ENCODE measurements at places on chromosomes 2 and 18.

DNA sequence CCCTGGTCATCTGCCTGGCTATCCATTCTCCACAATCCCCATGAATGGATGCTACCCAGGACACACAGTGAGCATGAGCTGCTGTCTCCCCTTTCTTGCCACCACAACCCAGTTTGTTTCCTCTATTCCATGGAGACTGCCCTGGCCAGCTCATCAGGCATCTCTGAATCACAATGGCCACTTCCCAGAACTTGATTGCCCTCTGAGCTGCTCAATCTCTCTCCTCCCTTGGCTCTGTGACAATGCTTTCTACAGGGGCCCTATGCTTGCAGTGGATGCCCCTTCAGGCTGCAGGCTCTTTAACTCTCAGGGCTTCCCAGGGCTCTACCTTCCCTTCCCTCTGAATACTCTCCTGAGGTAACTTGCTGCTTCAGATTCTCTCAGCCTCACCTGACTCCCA lies 14.4 kb upstream of the SLC4A5 start:
- DNase-seq: no peak

DNA sequence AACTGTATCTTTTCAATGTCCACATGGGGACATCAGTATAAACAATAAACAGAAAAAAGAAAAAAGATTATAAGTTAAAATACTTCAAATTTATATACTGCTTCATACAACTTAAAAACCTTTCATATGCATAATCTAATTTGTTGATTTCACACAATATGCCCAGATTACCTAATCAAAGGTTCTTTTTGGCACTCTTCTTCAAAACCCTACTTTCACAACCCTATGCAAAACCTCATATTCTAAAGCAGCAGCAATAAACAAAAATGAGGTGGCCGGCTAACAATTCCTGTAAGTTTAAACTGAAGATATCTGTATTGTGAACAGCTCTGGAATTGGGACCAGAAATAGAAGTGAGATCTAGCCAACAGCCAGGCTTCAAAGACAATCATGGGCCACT lies 28.6 kb downstream of the STK17B start:
- DNase-seq: no peak

DNA sequence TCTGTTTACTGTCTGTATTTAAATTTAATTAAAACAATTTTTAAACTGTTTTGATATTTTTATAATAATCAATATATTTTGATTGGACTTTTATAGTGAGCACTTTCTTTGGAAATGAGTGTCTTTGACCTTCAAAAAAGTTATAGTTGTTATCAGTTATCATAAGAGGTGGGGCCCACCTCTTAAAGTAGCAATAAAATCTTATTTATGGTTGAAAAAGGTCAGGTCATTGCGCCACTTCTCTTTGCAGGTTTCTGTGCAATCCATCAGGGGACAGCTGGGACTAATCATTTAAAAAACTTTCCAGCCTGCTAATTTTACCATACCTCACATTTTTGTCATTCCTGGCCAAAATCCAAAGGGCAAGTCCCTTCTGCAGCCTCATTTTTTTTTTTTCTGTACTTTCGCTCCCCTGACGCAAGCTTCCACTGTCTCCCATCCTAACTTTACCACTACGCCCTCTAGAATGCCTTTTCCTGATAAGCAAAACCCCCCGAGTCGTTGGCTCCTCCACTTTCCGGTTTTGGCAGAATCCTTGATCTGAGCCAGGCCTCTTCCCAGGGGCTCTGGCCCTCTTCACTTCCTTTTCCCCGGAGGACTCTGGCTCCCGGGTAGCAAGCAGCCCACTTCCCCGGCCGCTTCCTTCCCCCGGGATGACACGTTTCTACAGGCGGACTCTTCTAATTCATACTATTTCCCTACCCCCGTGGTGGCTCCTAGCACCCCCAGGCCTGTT lies 1.1 kb upstream of the SEH1L start:
- DNase-seq: no peak

DNA sequence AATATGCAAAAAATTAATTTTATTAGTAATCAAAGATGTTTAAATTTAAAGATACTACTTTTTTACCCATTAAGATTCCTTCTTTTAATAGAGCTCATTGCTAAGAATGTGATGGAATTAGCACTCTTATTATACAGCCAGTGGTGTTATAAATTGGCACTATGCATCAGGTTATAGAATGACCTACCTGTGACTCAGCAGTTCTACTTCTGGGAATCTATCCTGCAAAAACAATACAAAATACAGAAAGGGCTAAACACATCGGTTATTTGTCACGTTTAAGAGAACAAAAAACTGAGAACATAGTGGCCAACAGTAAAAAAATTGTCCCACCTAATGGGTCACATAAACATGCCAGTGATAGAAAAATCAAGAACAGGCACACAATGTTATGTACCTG lies 9.4 kb upstream of the ADD2 start:
- DNase-seq: no peak

- DNase-seq: no peak
These were observed 20.4 kb upstream of the IHH start for GRCh38 chr2:219081096-219081495.

DNA sequence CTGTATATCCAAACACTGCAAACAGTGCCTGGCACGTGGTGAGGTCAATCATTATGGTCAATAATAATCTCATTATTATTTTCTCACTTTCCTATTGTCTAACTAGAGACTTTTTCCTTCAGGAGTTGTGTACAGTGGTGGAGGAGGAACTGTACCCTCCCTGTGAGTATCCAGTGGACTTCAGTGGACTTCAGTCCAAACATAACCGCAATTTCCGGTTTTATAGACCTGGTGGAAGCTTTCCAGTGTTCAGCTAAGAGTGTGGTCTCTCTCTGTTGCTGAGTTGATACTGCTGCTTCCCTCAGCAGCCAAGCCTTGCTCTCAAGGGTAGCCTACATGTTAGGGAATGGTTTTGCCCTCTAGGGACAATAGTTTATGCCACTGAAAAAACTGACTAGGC lies 447.1 kb downstream of the TMEM182 start:
- DNase-seq: no peak

GRCh38 chr2:15894481-15895144 lies 45.7 kb upstream of the MYCN start:
- no peak for DNase-seq

GRCh38 chr2:179605341-179605740 lies 256.1 kb downstream of the ZNF385B start:
- no peak for DNase-seq

Measured in thoracic aorta (tissue), 2 donors.